ENCODE measurements at places on chromosomes 7 and 10.
A peak's percentile ranks its signal among the peaks of the same experiment; 100 is the strongest.

- peak; percentile 53 for DNase-seq
These were observed 11.7 kb upstream of the ZNF680 start for GRCh38 chr7:64574540-64575099.

GRCh38 chr7:156979007-156979606 is 29.6 kb downstream of the NOM1 start:
- no peak for DNase-seq

DNA sequence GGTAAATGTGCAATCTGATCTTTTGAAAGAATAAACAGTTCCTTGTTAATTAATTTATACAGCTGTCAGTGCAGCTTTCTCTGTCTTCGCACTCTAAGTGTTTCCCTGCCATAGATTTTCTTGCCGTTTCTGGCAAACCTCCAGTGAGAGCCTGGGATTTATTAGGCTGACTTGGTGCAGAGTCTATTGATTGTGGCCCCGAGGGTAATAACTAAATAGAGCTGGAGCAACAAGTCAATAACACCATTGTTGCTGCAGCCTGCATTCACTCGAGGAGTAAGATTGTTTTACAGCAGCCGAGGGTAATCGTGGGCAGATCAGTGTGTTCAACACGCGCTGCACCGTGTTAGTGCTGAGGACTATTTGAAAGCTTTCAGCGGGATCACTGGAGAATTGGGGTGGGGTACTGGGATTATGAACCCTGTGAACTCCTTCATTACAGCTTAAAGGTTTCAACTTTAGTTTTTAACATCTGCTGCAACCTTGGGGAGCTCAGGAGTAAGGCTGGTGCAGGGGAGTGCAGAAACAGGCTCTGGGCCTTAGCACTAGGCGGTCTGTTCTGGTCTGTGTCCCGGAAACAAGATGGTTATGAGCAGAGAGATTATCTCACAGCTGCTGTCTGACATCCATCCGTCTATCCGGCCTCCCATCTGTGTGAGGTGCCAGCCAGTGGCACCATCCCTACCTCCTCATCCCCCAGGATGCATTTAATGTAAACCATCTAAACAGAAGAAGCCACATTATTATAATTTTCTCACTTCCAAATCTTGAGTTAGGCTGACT is 174.0 kb upstream of the TCF7L2 start:
- DNase-seq: no peak

- no peak for DNase-seq
These were observed 138.9 kb upstream of the KCNMA1 start for GRCh38 chr10:77776487-77776886.

- DNase-seq: no peak
These were observed 857.3 kb upstream of the KCND2 start for GRCh38 chr7:119415682-119416081.

DNA sequence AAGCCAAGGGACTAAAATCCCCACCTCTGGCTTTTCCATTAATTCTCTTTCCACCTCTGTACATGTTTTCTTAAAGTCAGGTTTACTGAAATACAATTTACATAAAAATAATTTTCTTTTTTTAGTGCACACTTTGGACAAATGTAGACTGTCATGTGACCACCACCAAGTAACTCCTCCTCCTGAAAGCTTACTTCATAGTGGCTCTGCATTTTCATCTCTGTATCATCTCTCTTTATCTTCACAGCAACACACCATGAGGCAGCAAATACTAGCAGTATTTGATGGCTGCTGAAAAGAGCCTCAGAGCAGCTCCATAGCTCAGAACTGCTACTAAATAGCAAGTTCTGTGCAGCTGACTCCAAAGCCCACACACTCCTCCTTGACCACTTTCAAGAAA is 17.3 kb downstream of the WDFY4 start:
- DNase-seq: no peak

- DNase-seq: peak; percentile 52
These were observed 30.0 kb upstream of the TES start for GRCh38 chr7:116180302-116180701.

DNA sequence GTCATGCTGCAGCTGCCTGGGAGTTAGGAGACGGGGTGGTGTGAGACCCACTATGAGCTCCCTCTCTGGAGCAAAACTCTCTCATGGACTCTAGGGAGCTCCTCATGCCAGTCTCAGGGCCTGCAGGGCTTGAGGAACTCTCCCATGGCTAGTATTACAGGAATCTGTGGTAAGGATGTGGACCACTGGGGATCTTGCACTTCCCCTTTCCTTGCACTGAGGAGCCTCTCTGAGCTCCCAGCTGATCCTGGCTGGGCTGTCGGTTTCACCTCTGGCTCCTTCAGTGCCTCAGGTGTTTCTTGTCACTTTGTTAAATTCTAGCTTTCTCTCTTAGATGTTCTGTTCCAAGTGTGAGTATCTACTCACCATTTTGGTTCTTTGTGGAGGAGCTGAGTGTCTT is 71.6 kb upstream of the IMMP2L start:
- no peak for DNase-seq

- no peak for DNase-seq
These were observed 91.7 kb downstream of the TMEM178B start for GRCh38 chr7:141165521-141165920.

- no peak for DNase-seq
These were observed 83.1 kb upstream of the IGFBP3 start for GRCh38 chr7:46003896-46004875.

DNA sequence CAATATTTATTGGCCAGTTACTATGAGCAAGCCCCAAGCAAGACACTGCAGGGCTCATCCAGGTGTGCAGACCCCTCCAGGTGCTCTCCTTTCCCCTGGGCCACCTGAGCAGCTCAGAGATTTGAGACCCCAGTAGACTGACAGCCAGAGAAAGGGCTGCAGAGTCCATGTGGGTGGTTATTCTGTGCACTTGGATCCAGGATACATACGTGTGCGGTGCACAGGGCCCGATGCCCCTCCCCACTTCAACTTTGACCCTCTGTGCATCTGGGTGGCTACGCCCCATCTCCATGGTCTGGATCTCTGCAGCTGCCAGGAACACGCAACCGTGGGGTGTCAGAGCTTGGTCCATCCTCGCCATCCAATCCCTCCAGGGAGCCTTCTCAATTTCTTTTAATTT is 72.9 kb downstream of the MKI67 start:
- DNase-seq: no peak

DNA sequence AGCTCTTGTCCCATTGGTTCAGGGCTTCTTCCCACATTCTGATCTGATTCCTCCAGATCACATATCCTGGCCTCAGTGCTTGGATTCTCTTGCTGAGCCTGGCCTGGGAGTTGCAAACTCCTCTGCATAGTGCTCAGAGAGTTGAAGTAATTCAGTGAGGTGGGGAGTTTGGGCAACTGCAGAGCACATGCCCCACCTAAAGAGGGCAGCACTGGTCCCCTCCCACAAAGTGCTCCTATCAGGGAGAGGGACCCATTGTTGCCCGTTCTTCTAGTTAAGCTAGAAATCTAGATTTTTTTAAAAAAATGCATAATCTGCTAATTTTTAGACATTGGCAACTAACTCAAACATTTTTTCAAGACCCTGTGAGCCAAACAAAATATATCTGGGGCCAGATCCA is 45.1 kb downstream of the CHN2 start:
- no peak for DNase-seq

GRCh38 chr7:41403291-41403690 is 299.6 kb downstream of the INHBA start:
- DNase-seq: no peak

DNA sequence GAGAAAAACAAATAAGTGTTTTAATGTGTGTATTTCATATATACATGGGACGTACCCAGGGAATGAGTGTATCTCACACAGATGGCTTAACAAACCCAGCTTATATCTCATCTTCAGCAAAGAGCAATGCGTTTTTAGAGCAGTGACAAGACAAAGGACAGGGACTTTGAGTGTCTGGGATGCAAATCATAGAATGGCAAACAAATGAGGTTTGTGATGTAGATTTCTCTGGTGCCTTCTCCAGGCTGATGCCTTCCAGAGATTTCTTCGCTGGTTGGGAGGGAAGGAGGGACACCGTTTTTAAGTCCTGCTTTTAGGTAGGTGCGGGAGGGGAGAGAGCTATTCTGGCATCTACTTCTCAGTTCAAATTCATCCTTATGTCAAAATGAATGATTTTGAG is 16.6 kb downstream of the LANCL2 start:
- no peak for DNase-seq

- DNase-seq: no peak
These were observed 75.3 kb upstream of the CPXM2 start for GRCh38 chr10:123966896-123967231.

- DNase-seq: no peak
These were observed 141.4 kb downstream of the ARHGAP22 start for GRCh38 chr10:48463318-48464003.

- peak; percentile 36 for DNase-seq
These were observed 131.4 kb upstream of the MDFIC start for GRCh38 chr7:114790521-114790920.

DNA sequence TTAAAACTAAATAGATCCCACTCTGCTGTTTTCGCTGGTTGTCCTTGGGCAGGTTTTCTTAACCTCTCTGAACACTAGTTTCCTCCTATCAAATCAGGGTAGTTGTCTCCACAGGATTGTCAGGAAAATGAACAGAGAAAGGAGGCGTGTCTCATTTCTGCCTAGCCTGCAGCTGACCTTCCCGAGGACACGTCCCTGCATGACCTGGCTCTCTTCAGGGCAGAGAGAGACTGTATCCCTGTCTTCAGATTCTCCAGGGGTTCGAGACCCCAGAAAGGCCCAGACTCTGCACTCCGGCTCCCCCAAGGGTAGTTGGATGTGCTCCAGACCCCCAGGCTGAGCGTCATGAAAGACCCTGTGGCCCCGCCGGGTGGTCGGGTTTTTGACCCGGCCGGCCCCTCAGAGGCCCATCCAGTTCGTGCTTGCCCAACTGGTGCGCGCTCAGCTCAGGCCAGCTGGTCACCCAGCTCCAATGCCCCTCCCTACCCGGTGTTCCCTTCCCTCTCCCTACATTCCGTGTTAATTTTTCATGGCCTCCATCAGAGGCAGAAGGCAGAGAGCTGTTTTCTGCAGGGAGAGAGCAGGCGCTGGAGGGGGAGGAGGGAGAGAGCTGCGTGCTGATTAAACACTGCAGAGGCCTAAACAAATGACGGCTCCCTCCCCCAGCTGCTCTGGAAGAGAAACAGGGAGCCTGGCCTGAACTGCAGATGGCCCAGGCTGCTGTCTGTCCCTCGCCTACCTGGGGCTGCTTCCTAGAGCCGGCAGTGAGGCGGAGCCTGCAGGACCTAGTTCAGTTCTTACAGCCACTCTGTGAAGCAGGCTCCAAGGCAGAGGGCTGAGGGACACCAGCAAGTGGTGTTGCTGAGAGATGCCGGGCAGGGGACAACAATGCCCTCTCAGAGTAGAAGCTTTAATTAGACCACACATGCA is 86.2 kb upstream of the PPIF start:
- DNase-seq: peak; percentile 35

DNA sequence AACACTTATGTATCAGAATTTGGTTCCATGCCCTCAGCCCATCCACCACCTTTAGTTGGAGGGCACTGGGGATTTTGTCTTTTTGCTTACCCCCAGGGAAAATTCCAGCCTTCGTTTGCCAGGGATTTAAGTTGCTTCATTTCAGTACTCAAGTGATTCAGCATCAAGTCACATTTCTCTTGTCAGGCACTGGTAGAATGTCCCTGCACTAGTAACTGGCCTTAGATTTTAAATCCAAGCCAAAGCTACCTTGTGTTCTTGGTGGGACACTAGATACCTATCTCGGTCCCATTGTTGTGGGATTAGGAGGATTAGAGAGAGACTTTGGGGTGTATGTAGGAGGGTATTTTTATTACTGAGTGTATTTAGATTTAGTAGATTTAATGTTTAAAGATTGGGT is 613.1 kb downstream of the SUGCT start:
- no peak for DNase-seq

DNA sequence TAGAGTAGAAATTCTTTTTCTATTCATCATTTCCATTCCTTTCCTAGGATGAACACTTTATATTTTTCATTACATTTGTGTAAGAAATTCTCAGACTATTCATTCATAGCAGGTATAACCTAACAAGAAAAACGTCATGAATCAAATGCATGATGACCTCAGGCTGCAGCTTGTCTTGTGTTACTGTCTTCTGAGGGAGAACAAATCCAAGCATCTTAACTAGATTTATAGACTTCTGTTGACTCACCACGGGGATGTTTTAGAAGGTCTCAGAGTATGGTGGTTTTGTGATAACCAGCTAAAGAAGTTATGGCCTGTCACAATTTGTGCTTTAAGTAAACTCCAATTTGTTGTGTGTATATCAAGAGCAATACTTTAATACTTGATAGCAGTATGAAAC is 102.7 kb downstream of the ANKRD7 start:
- no peak for DNase-seq

- DNase-seq: no peak
These were observed 122.8 kb upstream of the CTTNBP2 start for GRCh38 chr7:117995850-117996650.

DNA sequence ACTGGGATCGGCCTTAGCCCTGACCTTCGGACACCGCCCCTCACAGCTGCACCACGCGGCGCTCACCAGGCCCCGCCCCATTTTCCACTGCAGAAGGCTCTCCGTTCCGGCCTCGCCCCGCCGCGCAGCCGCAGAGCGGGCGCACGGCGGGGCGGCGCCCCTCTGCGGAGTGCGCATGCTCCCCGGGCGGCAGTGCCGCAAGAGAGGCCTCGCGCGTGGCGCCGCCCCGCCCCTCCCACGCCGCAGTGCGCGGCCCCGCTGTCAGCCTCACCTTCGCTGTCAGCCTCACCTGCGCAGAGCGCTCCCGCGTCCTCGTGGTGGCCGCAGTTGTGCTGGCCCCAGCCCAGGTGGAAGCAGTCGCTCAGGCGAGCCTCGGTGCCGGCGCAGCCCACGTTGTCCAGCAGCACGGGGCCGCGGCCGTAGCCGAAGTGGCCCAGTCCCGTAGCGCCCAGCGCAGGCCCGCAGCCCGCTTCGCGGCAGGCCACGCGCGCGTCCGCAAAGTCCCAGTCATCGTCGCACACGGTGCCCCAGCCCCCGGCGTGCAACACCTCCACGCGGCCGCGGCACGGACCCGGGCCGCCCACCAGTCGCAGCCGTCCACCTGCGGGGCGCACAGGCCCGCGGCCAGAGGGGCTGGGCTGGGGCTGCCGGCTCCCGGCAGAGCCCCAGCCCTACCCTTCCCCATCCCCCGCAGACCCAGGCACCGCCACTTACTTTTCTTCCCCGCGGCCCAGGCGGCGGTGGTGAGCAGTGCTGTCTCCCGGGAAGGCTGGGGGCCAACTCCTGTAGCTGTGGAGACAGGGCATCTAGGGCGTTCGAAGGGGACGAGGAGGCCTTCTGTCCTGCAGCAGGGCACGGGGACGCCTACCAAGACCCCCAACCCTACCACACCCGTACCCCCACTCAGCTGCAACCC is 16.1 kb downstream of the SSC4D start:
- DNase-seq: peak; percentile 97

- DNase-seq: no peak
These were observed 86.1 kb upstream of the NPY start for GRCh38 chr7:24197852-24198251.

- no peak for DNase-seq
These were observed 32.3 kb upstream of the WDFY4 start for GRCh38 chr10:48652344-48652743.
